ENCODE measurements at places on chromosomes 4 and X. TPM values are rescaled to one million over a fixed set of nuclear protein-coding genes. Genes with fewer than 3 reads are reported as not detected.

The DCAF8L2 gene
- not detected for total RNA-seq

The SPP1 gene
- 0.09 TPM for total RNA-seq

The TIMM17B gene
- 17.3 TPM for total RNA-seq

The L1CAM gene
- total RNA-seq, result 0.09 TPM

The ODAPH gene
- total RNA-seq, result not detected

The PHOX2B gene
- not detected for total RNA-seq

The CFAP47 gene
- total RNA-seq, result under 0.01 TPM

The IRS4 gene
- total RNA-seq, result not detected

The NKX6-1 gene
- total RNA-seq, result 6.5 TPM

The VCX3A gene
- total RNA-seq, result not detected

The SYN1 gene
- 0.09 TPM for total RNA-seq

The DCAF4L1 gene
- total RNA-seq, result not detected

The GRXCR1 gene
- total RNA-seq, result not detected

The FAM184B gene
- not detected for total RNA-seq

The IL15 gene
- 2.4 TPM for total RNA-seq

The RELL1 gene
- total RNA-seq, result 64.6 TPM

The CFP gene
- total RNA-seq, result 0.17 TPM

The PLP1 gene
- 0.26 TPM for total RNA-seq

The CT45A3 gene
- not detected for total RNA-seq

The MFAP3L gene
- total RNA-seq, result 1.0 TPM

The CDS1 gene
- total RNA-seq, result 0.47 TPM

The NDP gene
- 0.34 TPM for total RNA-seq

The NAP1L5 gene
- total RNA-seq, result 5.8 TPM

The PTCHD1 gene
- total RNA-seq, result not detected

The PABPC4L gene
- 0.47 TPM for total RNA-seq

The MAGED4 gene
- 21.8 TPM for total RNA-seq

The PRKX gene
- 6.5 TPM for total RNA-seq

The SLC10A4 gene
- not detected for total RNA-seq

The NLGN3 gene
- total RNA-seq, result 0.95 TPM

The ARR3 gene
- not detected for total RNA-seq

The STK26 gene
- 2.0 TPM for total RNA-seq

Data from bronchial smooth muscle cell (primary cell).